ENCODE measurements at places on chromosomes 5 and 9. TPM values are rescaled to one million over a fixed set of nuclear protein-coding genes. Genes with fewer than 3 reads are reported as not detected.

DNA sequence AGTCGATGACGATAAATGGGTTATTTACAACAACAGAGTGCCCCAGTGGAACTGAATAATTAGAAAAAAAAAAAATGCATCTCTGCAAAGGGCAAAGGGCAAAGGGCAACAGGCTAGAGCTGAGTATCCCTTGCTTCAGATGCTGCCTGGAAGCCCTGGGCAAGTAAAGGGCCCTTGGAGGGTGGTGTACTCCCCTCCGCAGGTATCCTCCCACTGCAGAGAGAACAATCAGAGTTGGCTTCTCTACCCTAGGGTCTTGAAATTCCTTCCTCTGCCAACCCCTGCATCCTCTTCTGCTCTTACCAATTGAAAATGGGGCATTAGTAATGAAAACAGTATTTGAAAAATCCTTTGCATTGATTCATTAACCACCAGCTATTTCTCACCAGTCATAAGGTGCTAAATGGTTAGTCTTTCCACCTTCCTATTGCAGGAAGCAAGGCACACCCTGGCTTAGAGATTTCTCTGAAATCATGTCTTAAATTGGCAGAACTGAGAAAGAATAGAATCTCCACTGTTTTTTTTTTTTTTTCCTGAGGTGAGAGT, 122.6 kb downstream of the SEMA6A start:
- DNase-seq = no peak

DNA sequence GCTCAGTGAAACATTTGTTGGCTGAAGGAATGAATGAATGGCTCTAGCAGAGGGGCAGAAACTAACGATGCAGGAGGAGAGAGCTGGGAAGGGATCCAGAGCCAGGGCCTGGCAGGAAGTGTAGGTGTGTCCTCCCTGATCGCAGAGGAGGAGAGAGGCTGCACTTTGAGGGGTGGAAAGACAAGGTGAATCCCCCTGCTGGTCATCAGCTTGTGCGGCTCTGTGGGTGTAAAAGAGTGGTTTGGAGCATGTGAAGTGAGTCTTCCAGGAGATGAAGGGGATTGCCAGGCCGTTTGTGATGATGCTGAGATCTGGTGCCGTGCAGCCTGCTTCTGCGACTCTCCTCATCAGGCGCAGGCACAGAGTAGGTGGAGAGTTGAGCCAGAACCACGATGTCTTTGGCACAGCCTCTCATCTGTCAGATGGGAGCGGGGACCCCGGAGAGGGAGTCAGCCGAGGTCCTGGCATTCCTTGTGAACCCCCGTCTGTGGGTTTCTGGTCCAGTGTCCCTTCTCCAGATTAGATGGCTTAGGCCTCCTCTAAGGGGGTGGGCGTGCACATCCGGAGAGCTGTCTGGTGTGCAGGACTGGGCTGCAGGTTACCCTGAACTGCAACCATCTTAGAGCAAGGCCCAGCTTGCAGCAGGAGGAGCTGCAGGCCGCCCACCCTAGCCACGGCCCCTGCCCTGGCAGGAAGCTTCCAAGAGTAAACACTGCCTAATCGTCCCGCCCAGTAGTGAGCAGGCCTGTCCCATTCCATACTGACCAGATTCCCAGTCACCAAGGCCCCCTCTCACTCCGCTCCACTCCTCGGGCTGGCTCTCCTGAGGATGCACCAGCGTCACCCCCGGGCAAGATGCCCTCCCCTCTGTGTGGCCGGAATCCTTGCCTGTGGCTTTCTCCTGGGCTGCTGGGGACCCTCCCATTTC, at the start of gene ADAMTS13:
ADAMTS13 (plus strand) TSS at position 753 of the 928 bp plus-strand sequence; CDS start at position 830, 77 bp downstream.
- no peak for DNase-seq

DNA sequence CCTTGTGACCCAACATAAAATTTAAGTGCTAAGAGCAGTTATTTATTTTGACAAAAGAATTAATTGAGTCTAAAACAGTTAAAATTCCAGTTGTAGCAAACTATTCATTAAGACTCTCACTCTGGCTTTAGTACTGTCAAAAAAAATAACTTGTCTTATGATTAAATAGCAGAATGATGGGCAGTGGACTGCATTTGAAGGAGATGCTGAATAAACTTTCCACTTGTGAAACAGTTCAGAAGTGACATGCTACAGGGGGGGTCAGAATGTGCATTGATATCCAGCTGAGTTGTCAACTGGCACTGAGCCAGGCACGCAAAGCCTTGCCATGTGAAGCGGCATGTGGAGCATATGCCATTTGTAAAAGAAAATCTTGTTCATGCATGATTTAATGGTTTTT, 76.0 kb downstream of the FCHO2 start:
- DNase-seq = no peak

GRCh38 chr5:139561655-139562451, 714 bp downstream of the UBE2D2 start:
- peak; percentile 4 for DNase-seq

DNA sequence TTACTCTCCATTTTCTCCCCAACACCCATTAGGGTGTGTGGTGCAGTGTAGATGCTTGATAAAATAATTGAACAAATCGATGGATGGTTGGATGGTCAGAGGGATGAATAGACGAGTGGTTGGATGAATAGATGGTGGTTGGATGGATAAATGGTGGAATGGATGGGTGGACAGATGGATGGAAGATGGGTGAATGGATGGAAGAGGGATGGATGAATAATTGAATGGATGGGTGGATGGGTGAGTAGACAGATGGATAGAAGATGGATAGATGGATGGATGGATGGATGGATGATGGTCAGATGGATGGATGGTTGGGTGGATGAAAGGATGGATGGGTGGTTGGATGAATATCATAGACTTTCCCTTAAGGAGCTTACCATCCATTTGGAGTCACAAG, 95.0 kb upstream of the BOD1 start:
- no peak for DNase-seq

The SV2C gene
- 0.14 TPM for total RNA-seq

The DNM1 gene
- total RNA-seq = 7.2 TPM

GRCh38 chr9:133683586-133684120, 47.5 kb downstream of the DBH start:
- no peak for DNase-seq

GRCh38 chr5:72156946-72157624, 49.8 kb downstream of the MAP1B start:
- no peak for DNase-seq

DNA sequence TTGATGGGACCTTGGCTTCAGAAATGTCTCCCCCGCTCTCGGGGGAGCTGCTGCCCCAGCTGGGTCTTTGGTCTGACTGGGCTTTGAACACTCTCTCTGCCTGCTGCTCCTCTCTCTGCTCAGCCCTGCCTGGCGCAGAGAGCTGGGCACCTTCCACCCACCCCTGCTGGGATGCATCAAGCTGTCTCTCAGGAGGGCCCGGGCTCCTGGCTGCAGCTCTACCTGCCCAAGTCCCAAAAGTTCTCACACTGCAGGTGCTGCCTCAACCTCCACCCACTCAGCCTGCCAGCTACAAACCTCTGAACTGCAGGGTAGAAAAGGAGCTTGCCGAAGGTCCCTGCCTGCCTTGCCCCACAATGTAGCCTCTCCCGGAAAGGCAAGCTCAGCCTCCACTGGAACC, 36.7 kb downstream of the IRX2 start:
- no peak for DNase-seq

The CARTPT gene
- total RNA-seq = not detected

- DNase-seq = no peak
Observed at GRCh38 chr5:64147849-64148441, 17.7 kb upstream of the RNF180 start.

The IFNA2 gene
- not detected for total RNA-seq

DNA sequence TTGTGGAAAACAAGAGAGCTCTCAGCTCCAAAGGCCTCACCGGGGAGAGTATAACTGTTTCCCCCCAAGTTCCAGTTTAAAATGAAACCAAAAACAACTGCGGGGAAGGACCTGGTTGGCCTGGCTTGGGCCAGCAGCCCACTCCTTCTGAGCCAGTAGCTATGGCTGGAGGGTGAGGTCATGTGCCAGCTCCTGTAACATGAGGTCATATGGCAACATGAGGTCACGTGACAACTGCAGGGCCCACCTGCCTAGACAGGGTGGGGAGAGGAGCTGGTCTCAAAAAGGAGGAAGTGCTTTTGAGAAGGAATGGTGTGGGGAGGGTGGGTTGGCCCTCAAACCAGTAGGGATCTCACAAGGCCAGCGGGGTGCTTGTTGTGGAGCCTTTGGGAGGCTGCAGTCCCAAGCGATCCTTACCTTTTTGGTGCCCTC, 29.3 kb upstream of the CRB2 start:
- no peak for DNase-seq

DNA sequence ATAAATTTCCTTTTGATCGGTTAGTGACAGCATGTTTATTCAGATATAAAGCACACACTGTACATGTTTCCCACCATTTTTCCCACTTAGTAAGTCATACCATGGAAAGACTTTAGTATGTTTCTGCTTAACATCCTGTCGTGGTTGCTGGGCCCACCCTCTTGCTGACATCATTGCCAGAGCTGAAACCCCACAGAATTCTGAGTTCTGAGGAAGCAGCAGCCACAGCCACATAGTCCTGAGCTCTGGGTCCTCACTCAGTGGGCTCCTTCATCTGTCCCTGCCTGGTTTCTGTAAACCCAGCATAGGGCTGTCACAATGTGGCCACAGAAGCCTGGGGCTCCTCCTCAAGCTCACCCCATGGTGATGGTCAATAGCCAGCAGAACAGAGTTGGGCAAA, 441.5 kb downstream of the ENC1 start:
- DNase-seq = no peak

DNA sequence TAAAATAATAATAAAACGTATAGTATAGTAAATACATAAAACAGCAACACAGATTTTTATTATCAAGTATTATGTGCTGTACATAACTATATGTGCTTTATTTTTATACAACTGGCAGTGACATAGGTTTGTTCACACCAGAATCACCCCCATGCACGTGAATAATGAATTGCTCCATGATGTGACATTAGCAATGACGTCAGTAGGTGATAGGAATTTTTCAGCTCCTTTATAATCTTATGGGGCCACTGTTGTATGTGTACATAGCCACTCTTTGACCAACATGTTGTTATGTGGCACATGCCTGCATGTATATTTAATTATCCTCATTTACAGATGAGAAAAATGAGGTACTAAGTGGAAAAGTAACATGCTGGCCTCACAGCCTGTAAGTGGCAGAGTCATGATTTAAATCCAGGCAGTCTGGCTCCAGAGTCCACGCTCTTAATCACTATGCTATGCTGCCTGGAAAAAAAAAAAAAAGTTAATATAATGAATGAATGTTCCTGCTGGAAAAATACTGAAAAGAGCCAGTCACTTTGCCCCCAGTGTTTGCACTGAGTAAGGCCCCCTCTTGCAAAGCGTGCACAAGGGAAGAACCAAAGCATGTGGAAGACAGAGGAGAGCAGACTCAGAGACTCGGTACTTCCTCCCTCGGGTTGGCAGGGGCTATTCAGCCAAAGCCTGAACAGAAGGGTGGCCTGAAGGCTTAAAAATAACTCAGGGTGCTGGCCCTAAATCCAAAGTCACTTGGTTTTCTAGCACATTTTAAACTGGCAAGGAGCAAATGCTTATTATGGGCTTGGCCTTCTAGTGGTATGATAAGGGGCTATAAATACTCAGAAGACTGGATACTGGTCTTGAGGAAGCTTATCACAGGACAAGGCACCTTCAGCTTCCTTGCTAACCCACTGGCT, 206.8 kb downstream of the GLIS3 start:
- no peak for DNase-seq

The PCDHA4 gene
- total RNA-seq = 0.78 TPM

DNA sequence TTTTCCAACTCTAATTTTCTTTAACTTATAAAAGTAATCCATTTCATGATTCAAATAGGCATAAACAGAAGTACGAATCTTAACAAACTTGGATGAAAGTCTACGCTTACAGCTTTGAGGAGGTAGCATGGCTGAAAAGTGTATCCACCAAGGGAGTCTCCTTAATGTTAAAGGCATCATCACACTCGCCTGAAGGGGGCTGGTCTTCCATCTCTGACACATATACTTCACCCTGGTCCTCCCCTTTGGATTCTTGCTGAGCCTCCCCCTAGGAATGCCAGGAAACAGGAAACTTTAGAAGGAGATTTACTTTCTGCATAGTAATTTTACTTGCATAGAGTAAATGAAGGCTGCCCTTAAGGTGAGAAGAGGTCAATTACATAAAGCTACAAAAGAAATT, 10.3 kb upstream of the NME5 start:
- DNase-seq = no peak

DNA sequence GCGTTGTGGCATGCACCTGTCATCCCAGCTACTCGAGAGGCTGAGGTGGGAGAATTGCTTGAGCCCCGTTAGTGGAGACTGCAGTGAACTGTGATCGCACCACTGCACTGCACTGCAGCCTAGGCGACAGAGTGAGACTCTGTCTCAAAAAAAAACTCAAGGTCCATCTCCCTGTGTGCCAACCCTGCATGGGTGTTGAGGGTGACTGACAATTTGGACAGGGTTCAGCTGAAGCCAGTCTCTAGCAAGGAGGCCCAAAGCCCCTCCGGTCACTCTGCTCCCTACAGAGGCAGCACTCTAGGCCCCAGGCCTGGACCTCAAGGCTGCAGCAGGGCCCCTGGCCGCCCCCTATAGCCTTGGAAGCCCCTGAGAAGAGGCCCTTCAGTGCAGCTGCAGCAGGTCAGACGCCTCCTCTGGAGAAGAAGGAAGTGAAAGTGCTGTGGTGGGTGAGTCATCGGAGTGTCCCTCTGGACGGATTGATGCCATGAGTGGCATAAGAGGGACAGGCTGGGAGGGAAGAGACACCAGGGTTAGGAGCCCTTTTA, 39.2 kb upstream of the NEK6 start:
- no peak for DNase-seq

GRCh38 chr5:162852134-162852533, 585.3 kb upstream of the CCNG1 start:
- no peak for DNase-seq

GRCh38 chr5:112413611-112414010, 5.5 kb downstream of the EPB41L4A start:
- DNase-seq = no peak

GRCh38 chr5:171534043-171534895, 114.8 kb downstream of the FGF18 start:
- DNase-seq = no peak

GRCh38 chr5:17819783-17820182, 185.5 kb downstream of the TAF11L14 start:
- no peak for DNase-seq

- peak; percentile 75 for DNase-seq
Observed at GRCh38 chr9:129696944-129697655, 31.7 kb downstream of the PRRX2 start.

DNA sequence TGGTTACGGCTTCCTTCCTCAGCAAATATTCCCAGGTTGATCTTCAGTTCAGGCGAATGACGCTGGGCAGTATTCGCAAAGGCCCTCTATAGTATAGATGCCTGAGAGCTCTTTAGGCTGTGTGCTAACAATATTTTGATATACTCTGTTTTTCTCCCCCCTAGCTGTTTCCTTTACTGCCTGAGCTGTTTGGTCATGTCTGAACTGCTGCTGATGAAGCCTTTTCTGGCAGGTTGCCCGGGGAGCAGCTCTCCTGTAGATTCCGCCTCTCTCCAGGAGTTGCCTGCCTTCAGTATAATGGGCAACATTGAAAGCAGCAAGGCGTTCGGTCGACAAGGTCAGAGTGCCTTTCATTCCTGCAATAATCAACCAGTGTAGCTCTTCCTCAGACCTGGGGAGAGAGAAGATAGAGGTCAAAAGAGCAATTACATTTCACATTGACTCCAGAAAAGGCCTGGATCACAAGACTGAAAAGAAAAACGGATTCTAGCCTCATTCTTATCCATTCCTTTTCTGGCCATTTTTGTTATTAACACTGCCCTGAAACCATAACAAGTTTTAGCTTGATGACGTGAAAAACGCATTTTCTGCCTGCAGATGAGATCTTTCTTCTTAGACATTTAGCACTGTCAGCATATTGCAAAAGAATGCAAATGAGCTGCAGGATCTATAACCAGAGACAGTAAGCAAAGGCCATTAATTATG, 60.1 kb upstream of the ZNF608 start:
- DNase-seq = no peak

The EIF4E1B gene
- total RNA-seq = not detected
